ENCODE measurements at places on chromosomes 6 and 20. TPM values are rescaled to one million over a fixed set of nuclear protein-coding genes. Genes with fewer than 3 reads are reported as not detected.

GRCh38 chr20:1803932-1804501, 91.2 kb upstream of the SIRPA start:
- DNase-seq, result no peak
- H3K4me3 ChIP-seq, result no peak overlapping the region
- H3K27me3 ChIP-seq, result no peaks in the 10 kb centered on the region
- H3K4me1 ChIP-seq, result peaks cover 3% of the 10 kb centered on the region
- H3K27ac ChIP-seq, result no peak overlapping the region

DNA sequence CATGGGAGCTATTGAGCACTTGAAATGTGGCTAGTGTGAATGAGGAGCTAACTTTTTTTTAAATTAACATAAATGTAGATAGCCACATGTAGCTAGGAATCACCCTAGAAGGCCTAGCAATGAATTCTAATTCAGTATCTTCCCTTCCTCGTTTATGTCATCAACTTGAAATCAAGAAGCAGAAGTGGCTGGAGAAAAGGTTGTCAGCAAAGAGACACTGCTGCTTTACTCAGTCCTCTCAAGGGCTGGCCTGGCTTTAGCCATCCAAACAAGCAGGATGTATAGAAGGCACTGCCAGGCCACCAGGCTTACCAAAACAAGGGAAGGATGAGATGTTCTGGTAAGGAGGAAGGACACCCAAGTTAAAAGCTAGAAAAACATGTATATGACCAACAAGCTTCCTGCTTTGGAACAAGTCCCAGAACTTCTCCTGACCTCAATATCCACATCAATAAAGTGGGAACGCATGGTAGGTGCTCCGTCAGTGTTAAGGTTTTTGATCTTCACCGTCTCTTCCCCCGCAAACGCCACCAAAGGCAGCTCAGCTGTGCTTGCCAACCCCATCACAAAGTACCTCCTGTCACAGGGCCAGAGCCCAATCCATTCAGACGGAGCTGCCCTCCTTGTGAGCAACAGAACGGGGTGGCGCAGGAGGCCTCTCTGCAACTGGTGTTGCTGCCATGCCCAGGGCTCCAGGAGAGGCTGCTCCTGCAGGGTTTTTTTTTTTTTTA, 235.8 kb upstream of the RIN2 start:
- no peaks in the 10 kb centered on the region for H3K36me3 ChIP-seq
- no peak overlapping the region for H3K27ac ChIP-seq
- H3K4me3 ChIP-seq, result no peak overlapping the region

GRCh38 chr6:140380427-140381218, 1006.2 kb upstream of the CITED2 start:
- H3K4me3 ChIP-seq, result no peak overlapping the region
- DNase-seq, result no peak
- H3K36me3 ChIP-seq, result no peaks in the 10 kb centered on the region
- H3K27me3 ChIP-seq, result no peaks in the 10 kb centered on the region
- H3K27ac ChIP-seq, result no peak overlapping the region
- H3K4me1 ChIP-seq, result no peaks in the 10 kb centered on the region

DNA sequence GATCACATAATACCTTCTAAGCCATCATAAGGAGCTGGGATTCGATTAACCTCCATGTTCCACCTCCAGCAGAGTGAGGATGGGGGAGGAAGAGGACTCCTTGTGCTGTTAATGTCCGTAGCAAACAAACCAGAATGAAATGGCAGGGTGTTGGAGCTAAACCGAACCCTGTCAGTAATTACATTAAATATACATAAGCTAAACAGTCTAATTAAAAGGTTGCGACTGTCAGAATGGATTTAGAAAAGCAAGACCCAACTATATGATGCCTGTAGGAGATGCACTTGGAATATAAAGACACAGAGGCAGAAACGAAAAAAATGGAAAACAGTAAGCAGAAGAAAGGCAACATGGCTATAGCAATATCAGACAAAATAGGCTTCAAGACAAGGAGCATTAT, 13.2 kb downstream of the PREX1 start:
- H3K4me3 ChIP-seq, result no peak overlapping the region
- no peak overlapping the region for H3K27ac ChIP-seq
- no peaks in the 10 kb centered on the region for H3K36me3 ChIP-seq
- H3K4me1 ChIP-seq, result no peaks in the 10 kb centered on the region

- no peak overlapping the region for H3K27ac ChIP-seq
- H3K27me3 ChIP-seq, result no peaks in the 10 kb centered on the region
- no peaks in the 10 kb centered on the region for H3K4me1 ChIP-seq
- no peak for DNase-seq
- H3K36me3 ChIP-seq, result no peaks in the 10 kb centered on the region
Observed at GRCh38 chr6:148822819-148823218, 76.0 kb downstream of the UST start.

The RAD21L1 gene
- total RNA-seq, result not detected

DNA sequence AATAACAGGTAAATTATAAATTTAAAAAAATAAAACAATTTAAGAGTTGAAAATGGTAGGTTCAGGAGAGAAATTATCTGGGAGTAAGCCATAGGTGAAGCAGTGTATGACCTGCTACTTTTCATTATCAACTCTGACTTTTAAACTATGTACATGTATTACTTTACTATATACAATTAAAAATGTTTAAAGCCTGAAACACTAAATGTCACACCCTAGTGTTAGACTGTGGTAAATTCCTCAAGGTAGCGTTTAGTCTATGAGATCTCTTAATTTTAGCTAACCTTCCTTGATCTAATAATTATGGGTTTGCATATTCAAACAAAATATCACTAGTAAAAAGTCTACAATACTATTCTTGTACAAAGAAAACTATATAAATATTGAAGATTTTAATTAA, 22.3 kb upstream of the TBC1D32 start:
- no peaks in the 10 kb centered on the region for H3K36me3 ChIP-seq
- no peaks in the 10 kb centered on the region for H3K4me1 ChIP-seq
- H3K27me3 ChIP-seq, result no peaks in the 10 kb centered on the region
- H3K4me3 ChIP-seq, result no peak overlapping the region
- DNase-seq, result no peak

- DNase-seq, result no peak
- no peak overlapping the region for H3K27ac ChIP-seq
- no peak overlapping the region for H3K4me3 ChIP-seq
- no peaks in the 10 kb centered on the region for H3K27me3 ChIP-seq
Observed at GRCh38 chr6:143110996-143111395, 50.3 kb downstream of the AIG1 start.

- DNase-seq, result no peak
- peaks cover 3% of the 10 kb centered on the region for H3K4me1 ChIP-seq
- no peak overlapping the region for H3K4me3 ChIP-seq
- H3K27ac ChIP-seq, result no peak overlapping the region
- H3K36me3 ChIP-seq, result no peaks in the 10 kb centered on the region
- no peaks in the 10 kb centered on the region for H3K27me3 ChIP-seq
Observed at GRCh38 chr6:85362652-85363310, 87.1 kb upstream of the NT5E start.

The TRIM40 gene
- total RNA-seq, result not detected

The TDP2 gene
- 35.7 TPM for total RNA-seq

GRCh38 chr6:40762981-40763380, 175.8 kb upstream of the LRFN2 start:
- no peak overlapping the region for H3K4me3 ChIP-seq
- H3K27me3 ChIP-seq, result no peaks in the 10 kb centered on the region
- no peaks in the 10 kb centered on the region for H3K4me1 ChIP-seq
- no peak for DNase-seq
- H3K36me3 ChIP-seq, result no peaks in the 10 kb centered on the region
- H3K27ac ChIP-seq, result no peak overlapping the region

- no peaks in the 10 kb centered on the region for H3K27me3 ChIP-seq
- peaks cover 3% of the 10 kb centered on the region for H3K4me1 ChIP-seq
- H3K36me3 ChIP-seq, result no peaks in the 10 kb centered on the region
- no peak overlapping the region for H3K27ac ChIP-seq
- no peak overlapping the region for H3K4me3 ChIP-seq
- no peak for DNase-seq
Observed at GRCh38 chr6:15441215-15441868, 195.5 kb downstream of the JARID2 start.

- H3K4me1 ChIP-seq, result no peaks in the 10 kb centered on the region
- H3K27me3 ChIP-seq, result no peaks in the 10 kb centered on the region
- DNase-seq, result no peak
- no peak overlapping the region for H3K27ac ChIP-seq
- H3K4me3 ChIP-seq, result no peak overlapping the region
Observed at GRCh38 chr20:24321973-24322372, 147.5 kb upstream of the SYNDIG1 start.

The COL9A3 gene
- total RNA-seq, result 6.5 TPM

- H3K4me1 ChIP-seq, result no peaks in the 10 kb centered on the region
- DNase-seq, result no peak
- no peaks in the 10 kb centered on the region for H3K27me3 ChIP-seq
- H3K4me3 ChIP-seq, result no peak overlapping the region
- no peaks in the 10 kb centered on the region for H3K36me3 ChIP-seq
Observed at GRCh38 chr6:15008269-15008668, 237.6 kb upstream of the JARID2 start.

The RCAN2 gene
- total RNA-seq, result 235 TPM

DNA sequence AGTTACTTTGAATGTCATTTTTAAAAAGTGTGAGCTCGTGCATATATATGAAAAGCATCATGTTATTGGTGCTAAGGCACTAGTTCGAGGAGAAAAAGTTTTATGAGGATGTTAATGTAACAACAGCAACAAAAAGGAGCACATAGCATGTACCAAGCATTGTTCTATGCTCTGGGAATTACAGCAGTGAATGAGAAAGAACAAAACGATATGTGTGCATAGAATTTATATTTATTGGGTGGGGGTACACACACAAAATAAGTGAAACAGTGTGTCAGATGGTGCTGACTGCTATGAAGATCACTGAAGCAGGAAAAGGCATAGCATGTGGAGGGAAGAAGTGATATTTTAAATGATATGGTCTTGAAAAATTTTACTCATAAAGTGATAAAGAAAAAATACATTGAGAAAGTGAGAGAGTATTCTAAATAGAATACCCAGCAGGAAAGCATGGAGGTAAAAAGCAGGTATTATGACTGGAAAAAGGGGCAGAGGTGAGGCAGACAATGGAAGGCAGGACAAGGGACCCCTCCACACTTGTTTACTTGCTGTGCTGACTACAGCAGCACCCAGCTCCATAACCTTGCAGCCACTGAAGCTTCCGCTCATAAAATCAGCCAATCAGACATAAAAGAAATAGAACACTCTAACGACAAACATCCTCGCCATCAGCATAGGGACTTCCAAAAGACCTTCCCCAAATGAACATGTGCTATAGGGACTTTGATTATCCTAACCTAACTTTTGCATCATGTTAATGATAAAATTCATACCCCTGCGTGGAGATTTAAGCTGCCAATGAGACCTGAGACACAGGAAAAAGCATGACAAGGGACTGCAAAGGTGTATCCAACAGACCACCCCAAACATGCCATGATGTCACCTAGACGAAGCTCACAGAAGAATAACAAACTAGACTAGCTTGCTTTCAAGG, 119.9 kb downstream of the HFE start:
- no peak overlapping the region for H3K27ac ChIP-seq
- H3K27me3 ChIP-seq, result peaks cover 2% of the 10 kb centered on the region
- H3K4me3 ChIP-seq, result no peak overlapping the region
- no peaks in the 10 kb centered on the region for H3K36me3 ChIP-seq
- no peak for DNase-seq

The AKAP12 gene
- total RNA-seq, result 101 TPM

The SLC17A2 gene
- total RNA-seq, result not detected

DNA sequence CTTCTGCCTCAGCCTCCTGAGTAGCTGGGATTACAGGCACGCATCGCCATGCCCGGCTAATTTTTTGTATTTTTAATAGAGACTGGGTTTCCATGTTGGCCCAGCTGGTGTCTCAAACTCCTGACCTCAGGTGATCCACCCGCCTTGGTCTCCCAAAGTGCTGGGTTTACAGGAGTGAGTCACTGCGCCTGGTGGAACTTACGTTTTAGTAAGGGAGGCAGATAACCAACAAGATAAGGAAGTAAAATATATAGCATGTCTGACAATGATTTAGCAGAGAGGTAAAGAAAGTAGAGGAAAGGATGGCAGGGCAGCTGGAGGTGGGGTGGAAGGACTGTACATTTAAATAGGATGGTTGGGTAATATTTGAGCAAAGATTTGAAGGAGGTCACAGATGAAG, 12.8 kb upstream of the MYMX start:
- H3K4me1 ChIP-seq, result no peaks in the 10 kb centered on the region
- DNase-seq, result no peak
- H3K4me3 ChIP-seq, result no peak overlapping the region
- no peak overlapping the region for H3K27ac ChIP-seq
- no peaks in the 10 kb centered on the region for H3K27me3 ChIP-seq
- H3K36me3 ChIP-seq, result no peaks in the 10 kb centered on the region

The FHL5 gene
- 413 TPM for total RNA-seq

GRCh38 chr6:16523606-16524379, 237.5 kb downstream of the ATXN1 start:
- peaks cover 2% of the 10 kb centered on the region for H3K4me1 ChIP-seq
- no peaks in the 10 kb centered on the region for H3K27me3 ChIP-seq
- H3K4me3 ChIP-seq, result no peak overlapping the region
- H3K27ac ChIP-seq, result no peak overlapping the region
- no peaks in the 10 kb centered on the region for H3K36me3 ChIP-seq
- DNase-seq, result no peak

DNA sequence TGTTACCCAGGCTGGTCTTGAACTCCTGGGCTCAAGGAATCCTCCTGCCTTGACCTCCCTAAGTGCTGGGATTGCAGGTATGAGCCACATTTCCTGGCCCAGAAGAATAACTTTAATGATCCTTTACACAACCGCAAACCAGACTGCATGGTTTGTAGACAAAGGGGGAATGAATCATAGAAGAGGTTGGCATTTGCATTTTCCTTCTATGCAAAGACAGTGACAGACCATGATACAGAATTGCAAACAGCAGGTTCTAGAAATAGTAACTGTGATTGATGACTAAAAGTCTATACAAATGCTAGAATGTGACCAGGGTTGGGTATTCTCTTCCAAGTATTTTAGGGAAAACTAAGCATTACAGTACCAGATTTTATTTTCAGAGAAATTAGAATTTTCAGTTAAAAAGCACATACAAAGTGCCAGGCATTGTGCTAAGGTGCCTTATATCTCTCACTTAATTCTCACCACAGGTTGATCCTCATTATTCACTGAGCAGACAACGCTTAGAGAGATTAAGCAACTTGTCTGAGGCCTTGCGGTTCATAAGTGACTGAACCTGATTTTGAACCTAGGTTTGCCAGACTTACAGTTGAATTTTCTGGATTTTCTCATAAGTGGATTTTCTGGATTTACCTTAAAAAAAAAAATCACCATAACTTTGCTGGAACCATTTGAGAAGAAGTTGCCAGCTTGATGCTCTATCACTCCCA, 146.6 kb downstream of the ZFAND3 start:
- H3K4me1 ChIP-seq, result peaks cover 5% of the 10 kb centered on the region
- no peaks in the 10 kb centered on the region for H3K27me3 ChIP-seq
- no peak for DNase-seq
- H3K36me3 ChIP-seq, result no peaks in the 10 kb centered on the region
- no peak overlapping the region for H3K27ac ChIP-seq
- no peak overlapping the region for H3K4me3 ChIP-seq

Data from aorta (tissue), 5 donors.